Fibroblast of gingiva (primary cell): ENCODE measurements at places on chromosomes 4 and X.

DNA sequence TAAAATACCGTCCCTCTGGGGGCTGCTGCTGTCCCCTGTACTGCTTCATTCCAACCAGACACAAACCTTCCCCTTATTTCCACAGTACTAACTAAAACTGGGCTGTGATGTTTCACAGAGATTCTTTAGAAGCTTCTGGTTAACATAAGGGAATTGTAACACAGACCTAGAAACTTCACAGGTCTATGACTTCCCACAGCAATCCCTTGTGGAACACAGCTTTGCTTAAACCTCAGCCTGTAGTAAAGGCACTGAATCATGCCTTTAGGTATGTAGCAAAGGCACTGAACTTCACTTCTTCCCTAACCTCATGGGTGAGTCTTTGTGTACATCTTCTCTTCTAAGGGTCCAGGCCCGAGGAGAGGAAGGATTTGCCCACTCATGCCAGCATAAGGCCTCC is 49.4 kb downstream of the SPINK2 start:
- DNase-seq: no peak

DNA sequence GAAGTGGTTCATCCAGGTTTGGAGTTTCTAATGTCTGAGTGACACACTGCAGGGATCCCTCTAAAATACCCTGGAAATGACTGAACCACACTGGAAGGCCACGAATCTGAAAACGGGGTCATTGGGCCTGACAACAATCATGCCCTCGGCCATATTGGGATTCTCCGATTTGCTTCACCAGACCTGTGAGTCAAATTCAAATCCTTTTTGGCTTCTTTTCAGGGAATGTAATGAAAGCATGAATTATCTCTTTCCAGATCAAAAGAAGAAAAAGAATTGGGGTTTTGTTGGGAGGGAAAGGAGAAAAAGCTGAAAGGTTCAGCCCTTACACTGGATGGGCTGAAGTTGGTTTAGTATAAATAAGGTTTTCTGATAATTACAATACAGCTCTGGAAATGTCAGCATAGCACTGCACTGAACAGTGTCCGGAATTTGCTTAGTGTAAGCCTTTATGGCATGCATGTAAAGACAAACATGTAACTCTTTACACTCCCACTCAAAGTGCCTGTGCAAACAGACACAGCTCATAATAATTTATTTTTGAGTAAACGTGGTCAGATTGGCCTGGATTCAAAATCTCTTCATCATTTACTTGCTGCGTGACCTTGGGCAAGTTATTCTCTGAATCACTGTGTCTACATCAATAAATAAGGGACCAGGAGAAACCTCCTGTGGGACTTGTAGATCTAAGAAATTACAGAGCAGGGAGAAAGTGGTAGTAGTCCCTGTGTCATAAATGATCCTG is 21.4 kb downstream of the CT47C1 start:
- no peak for DNase-seq

DNA sequence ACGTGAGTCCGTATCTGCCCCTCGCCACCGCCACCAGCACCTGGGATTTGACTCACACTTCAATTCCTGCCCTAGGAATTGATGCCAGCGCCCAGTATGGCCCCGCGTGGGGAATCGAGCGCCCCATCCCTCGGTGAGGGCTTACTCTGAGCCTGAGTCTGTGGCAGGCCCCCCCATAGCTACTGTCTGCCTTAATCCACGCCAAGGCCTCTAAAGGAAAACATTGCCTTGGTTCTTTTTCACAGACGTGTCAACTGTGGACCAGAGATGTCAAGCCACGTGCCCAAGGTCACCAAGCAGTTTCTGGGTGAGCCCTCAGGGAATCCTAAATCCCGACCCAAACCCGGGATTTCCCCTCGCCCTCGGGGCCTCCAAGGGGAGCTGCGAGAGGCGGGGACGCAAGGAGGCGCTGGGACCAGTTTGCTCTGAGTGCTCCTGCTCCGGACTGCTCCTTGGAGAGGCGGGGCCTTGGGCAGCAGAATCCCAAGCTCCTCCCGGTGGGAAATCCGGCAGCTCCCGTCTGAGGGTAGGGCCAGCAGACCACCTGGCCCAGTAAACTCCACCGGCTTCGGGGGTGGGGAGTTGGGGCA is 12.9 kb downstream of the MSX1 start:
- no peak for DNase-seq

DNA sequence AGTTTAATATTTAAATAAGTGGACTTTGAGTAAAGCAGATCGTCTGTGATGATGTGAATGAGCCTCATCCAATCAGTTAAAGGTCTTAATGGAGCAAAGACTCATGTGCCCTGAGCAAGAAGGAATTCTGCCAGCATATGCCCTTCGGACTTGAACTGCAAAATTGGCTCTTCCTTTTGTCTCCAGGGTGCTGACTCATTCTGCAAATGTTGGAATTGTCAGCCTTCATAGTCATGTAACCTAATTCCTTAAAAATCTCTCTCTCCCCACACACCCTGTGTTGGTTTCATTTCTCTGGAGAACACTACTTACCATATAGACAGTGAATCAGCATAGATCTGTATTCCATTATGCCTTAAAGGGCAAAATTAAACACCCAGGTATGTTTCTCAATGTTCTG is 609.8 kb upstream of the GALNTL6 start:
- DNase-seq: peak; percentile 56

DNA sequence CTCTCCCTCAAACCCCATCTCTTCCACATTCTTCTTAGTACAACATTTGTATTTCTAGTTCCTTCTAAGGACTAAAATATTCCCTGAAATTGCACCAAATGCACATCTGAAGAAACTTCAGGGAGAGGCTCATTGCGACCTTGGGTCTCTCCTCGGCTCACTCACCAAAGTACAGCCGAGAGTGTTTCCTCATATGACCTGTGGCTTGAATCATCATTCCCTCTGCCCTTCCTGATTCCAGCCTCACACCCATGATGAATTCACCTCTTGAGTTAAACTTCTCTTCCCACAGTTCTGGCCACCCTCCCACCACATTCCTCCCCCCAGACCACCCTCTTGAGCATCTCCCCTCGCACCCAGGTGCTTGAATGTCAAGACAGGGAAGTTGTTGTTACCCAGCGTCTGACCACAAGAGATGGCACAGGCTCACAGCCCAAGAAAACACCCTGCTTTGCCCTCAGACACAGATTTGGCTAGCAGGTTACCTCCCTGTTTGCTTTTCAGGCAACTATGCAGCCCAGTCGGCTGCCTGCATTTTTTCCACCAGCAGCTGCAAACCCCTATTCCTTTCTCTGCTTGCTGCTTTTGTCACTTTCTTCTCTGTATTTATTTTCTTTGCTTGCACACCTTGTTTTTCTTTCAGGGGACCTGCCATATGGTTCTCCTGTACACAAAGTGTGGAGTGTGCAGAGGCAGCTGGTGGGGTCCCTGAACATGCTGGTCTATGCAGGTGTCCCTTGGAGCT is 214.8 kb downstream of the SPATA18 start:
- no peak for DNase-seq

DNA sequence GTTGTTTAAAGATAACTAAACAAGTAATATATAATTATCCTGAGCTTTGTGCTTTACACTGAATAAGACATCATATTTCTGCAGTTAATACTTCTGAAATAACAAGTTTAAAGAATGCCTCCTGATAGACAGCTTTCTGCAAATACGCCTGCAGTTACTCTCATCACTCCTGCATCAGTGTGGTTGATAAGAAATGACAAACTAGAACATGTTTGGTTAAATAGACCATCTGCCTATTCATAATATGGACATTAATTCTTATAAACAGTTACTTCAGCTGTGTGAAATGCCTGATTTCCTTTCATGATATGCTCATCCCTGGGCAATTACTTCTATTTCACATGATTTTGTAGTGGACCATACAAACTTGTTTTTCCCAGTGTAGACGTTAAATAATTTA is 7.0 kb upstream of the TENM3 start:
- no peak for DNase-seq

GRCh38 chrX:44507292-44507691 is 35.4 kb downstream of the FUNDC1 start:
- DNase-seq: no peak

DNA sequence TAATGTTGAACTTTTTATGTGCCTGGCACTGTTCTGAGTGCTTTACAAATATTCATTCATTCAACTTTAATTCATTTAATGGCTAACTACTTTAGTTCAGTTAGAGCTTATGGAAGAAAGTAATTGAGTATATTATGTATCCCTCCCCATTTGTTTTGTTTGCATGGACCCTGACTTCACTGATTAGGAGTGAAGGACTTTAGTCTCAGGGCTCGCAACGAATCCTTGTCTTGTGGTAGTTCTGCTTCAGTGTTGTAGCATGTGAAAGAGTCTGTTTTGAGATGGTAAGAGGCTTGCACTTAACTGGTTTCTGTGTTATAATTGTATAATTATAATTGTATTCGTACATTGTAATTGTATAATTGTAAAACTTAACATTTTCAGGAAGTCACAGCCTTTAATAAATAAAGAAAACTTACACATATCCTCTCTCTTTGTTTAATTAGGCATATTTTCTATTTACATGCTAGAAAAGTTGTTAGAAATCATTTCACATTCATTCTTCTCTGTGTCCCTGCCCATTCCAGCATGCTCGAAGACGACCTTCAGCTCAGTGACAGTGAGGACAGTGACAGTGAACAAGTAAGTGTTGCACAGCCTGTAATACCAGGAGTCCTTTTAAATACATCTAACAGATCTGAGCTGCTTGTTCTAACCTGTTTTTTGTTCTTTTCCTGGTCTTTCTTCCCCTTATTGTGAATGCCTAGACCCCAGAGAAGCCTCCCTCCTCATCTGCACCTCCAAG is 115.1 kb downstream of the KLHL8 start:
- no peak for DNase-seq

GRCh38 chr4:120862432-120862831 is 60.1 kb downstream of the PRDM5 start:
- DNase-seq: no peak

DNA sequence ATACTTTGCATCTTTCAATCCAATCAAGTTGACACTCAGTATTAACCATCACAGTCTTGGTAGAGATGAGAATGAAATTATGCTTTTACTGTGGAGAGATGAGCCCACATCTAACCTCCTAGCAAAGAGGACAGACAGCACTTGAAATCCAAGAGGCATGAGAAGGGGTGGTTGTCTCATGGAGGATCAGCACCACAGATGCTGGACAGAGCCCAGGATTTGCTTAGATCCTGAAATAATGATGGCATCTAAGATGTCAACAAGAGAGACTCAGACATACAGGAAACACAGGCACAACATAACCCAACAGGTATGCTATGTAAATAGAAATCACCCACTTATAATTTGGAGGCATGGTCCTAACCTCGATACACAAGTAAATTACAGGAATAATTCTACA is 74.3 kb upstream of the VCX2 start:
- DNase-seq: no peak

DNA sequence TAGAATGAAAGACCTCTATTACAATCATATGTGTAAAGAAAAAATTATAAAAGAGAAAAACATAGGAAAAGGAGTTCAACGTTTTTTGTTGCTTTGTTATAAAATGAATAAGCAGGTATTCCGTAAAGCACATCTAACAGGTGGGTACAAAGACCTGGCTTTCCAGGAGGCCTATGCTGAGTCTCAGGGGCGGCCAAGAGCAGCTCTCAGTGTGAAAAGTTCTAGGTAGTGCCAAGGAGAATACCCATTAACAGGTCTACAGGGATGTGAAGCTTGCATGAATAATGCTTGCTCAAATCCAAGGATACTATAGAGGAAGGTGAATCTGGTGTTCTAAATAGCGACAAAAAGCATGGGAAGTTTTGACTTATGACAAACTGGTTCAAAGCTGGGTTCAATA is 944.4 kb downstream of the PDHA2 start:
- no peak for DNase-seq

GRCh38 chr4:133865612-133866327 is 335.8 kb downstream of the PABPC4L start:
- DNase-seq: peak; percentile 75
